ENCODE measurements at places on chromosomes 5 and 9.

DNA sequence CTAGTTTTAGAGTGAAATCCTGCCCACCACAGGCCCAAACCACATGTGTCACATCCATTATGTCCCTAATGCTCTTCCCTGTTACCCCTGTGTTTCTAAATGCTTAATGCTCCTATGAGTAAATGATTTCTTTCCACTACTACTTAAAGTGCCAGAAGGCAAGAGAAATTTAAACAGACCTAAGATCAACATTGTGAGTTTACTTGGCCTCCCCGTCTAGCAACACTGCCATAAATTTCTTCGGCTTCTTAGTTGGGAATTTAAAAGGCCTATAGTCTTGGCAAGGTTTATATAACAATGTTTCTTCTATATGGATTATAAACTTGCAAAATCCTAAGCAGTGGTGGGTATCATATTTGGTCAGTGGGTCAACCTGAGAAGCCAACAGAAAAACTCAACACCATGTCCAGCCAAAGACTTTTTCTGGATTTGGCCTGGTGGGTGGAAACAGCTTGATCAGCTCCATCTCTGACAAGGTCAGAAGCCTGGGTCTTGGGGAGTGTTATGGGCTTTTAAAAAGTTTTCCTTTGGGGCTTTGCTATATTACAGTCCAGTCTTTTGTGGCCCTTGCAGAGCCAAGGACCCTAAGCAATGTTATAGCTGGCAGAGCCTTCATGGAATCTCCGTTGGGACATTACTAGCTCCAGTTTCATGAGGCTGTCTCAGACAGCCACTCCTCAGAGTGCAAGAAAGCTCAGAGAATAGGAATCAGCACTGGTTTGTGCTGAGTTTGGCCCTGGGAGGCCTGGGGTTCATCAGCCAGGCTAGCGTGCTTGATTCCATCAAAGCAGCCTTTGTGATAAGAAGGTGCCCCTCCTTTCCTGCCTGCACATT lies 119.8 kb downstream of the PRDM6 start:
- peak overlapping the region; percentile 64 for H3K27ac ChIP-seq
- H3K4me1 ChIP-seq, result peaks cover 45% of the 10 kb centered on the region
- H3K27me3 ChIP-seq, result no peaks in the 10 kb centered on the region
- no peak for DNase-seq
- H3K36me3 ChIP-seq, result no peaks in the 10 kb centered on the region

- no peaks in the 10 kb centered on the region for H3K4me1 ChIP-seq
- no peak overlapping the region for H3K27ac ChIP-seq
- no peaks in the 10 kb centered on the region for H3K36me3 ChIP-seq
- DNase-seq, result no peak
These were observed 42.5 kb downstream of the ELAVL2 start for GRCh38 chr9:23783509-23783908.

DNA sequence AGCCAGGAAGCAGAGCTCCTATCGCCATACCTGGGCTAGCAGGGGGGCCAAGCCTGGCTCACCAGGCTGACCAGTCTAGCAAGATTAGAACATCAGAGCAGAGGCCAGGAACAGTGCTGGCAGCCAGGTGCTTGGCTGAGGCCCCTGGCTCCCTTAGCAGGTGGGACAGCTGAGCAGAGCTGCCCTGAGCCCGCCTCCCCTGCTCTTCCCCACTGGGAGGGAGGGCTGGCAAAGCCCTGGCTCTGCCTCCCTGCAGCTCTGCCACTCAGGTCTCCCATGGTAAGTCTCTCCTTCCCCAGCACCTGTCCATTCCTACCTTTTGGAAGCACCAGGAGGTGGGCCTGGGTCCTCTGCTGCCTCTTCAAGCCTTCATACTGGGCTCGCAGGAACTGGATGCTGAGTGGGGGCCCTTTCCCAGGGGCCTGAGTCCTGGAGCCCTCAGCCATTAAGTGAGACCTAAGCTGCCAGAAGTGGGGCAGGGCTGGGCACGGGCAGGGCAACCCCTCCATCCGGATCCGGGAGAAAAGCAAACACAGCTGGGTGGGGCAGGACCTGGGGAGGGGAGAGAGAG lies 803 bp downstream of the C9orf152 start:
- H3K27me3 ChIP-seq, result peaks cover 19% of the 10 kb centered on the region
- no peaks in the 10 kb centered on the region for H3K36me3 ChIP-seq
- DNase-seq, result no peak
- H3K4me3 ChIP-seq, result no peak overlapping the region

DNA sequence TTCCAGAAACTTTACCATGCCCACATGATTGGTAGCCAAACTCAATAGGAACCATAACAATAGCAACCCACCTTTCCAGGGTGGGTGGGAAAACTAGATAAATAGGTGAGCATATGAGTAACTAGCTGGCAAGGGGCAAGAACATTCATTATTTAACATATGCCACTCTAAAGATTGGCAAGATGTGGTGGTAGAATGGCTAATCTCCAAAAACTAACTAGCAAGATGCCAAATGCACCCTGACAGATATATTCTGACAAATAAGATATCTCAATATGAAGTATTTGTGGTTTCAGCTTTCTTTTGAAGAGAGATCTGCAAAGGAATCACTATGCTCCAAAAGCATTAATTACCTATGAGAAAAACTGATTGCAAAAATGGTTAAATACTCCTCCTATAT lies 895.6 kb downstream of the TLE1 start:
- H3K4me3 ChIP-seq, result no peak overlapping the region
- no peak overlapping the region for H3K27ac ChIP-seq
- no peaks in the 10 kb centered on the region for H3K36me3 ChIP-seq
- DNase-seq, result no peak

GRCh38 chr9:119698535-119698934 lies 329.3 kb upstream of the BRINP1 start:
- DNase-seq, result no peak
- H3K27ac ChIP-seq, result no peak overlapping the region
- no peaks in the 10 kb centered on the region for H3K36me3 ChIP-seq
- H3K4me3 ChIP-seq, result no peak overlapping the region
- H3K4me1 ChIP-seq, result no peaks in the 10 kb centered on the region
- H3K27me3 ChIP-seq, result no peaks in the 10 kb centered on the region

- H3K36me3 ChIP-seq, result peaks cover 14% of the 10 kb centered on the region
- peaks cover 18% of the 10 kb centered on the region for H3K27me3 ChIP-seq
- peaks cover 22% of the 10 kb centered on the region for H3K4me1 ChIP-seq
- DNase-seq, result no peak
These were observed 85.0 kb upstream of the RARS1 start for GRCh38 chr5:168401226-168401625.

DNA sequence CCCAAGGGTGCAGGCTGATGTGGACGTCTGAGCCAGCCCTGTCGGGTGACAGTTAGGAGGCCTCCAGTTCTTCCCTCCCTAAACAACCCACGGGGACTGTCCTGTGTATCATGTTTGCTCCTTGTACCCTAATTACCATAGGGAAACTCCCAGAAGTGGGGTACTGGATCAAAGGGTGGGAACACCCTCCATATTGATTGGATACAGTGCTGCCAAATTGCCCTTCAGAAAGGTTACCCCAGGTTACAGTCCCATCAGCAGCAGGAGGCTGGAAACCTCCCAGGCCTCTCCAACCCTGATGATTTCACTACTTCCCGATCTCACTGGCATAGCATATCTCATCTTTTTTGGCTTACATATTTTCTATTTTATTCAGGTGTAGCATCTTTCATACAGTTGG lies 22.0 kb downstream of the UBE2QL1 start:
- H3K27me3 ChIP-seq, result peaks cover 15% of the 10 kb centered on the region
- DNase-seq, result no peak
- no peaks in the 10 kb centered on the region for H3K4me1 ChIP-seq
- H3K36me3 ChIP-seq, result no peaks in the 10 kb centered on the region
- no peak overlapping the region for H3K4me3 ChIP-seq

DNA sequence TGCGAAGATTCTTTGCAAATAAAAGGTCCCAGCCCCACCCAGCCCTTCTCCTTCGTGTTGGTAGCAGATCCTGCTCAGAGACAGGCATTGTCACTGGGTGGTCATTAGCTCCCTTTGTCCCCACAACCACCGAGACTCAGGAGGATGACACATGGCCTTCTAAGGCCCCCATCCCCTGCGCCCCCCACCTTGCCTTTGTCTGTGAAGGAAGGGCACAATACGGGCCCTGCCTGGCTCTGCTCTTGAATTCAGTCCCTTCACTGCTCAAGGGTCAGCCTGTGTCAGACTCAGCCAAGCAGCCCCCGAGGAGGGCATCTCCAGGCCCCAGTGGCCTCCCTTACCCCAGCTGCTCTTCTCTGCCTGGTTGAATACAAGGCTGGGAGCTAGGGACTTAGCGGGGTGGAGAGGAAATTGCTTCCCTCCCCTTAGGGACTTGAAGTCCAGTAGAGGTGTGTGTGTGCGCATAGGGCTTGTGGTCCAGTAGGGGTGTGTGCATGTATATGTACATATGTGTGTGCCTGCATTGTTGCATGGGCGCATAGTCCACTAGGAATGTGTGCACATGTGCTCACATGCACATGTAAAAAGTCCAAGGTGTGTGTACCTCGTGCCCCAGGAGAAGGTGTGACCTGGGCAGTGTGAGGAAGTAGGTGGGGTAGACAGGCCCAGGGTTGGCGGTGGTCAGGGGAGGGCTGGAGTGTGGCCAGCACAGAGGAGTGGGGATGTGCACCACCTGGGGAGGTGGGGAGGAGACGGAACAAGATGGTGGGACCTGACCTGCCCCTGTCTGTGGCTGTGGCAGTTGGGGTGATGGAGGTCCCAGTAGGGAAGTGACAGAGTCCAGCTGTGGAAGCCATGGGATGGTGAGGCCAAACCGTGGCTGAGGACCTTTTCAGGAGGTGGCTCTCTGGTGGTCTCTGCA lies 59.1 kb downstream of the PHF2 start:
- peaks cover 36% of the 10 kb centered on the region for H3K36me3 ChIP-seq
- H3K27ac ChIP-seq, result no peak overlapping the region
- no peaks in the 10 kb centered on the region for H3K27me3 ChIP-seq
- no peak overlapping the region for H3K4me3 ChIP-seq
- DNase-seq, result no peak

DNA sequence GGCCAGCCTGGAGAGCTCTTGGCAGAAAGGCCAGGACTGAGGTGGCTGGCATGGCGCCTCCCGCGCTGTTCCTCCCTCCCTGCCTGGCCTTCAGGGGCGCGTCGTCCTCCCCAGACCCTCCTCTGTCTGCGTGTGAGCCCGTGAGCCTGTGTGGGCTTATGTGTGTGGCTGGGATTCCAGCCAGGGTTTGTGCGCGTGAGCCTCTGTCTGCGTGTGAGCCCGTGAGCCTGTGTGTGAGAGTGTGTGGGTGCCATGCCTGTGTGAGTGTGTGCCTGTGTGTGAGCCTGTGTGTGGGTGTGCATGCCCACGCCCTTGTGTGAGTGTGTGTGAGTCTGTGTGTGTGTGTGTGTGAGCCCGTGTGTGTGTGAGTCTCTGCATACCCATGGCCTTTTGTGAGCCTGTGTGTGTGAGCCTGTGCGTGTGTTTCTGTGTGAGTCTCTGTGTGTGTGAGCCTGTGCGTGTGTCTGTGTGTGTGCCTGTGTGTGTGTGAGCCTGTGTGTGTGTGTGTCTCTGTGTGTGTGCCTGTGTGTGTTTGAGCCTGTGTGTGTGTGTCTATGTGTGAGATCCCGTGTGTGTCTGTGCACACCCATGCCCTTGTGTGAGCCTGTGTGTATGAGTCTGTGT lies 13.0 kb downstream of the RXRA start:
- H3K4me3 ChIP-seq, result no peak overlapping the region
- H3K27me3 ChIP-seq, result peaks cover 2% of the 10 kb centered on the region
- no peak for DNase-seq
- H3K36me3 ChIP-seq, result no peaks in the 10 kb centered on the region
- no peak overlapping the region for H3K27ac ChIP-seq

GRCh38 chr5:75666801-75667200 lies 50.4 kb downstream of the POC5 start:
- H3K4me1 ChIP-seq, result peaks cover 7% of the 10 kb centered on the region
- H3K27me3 ChIP-seq, result no peaks in the 10 kb centered on the region
- H3K36me3 ChIP-seq, result no peaks in the 10 kb centered on the region
- H3K27ac ChIP-seq, result no peak overlapping the region

GRCh38 chr5:93717162-93717561 lies 24.2 kb downstream of the POU5F2 start:
- H3K36me3 ChIP-seq, result no peaks in the 10 kb centered on the region
- DNase-seq, result no peak
- no peak overlapping the region for H3K27ac ChIP-seq
- no peak overlapping the region for H3K4me3 ChIP-seq
- no peaks in the 10 kb centered on the region for H3K4me1 ChIP-seq

- H3K27ac ChIP-seq, result no peak overlapping the region
- no peak for DNase-seq
- H3K36me3 ChIP-seq, result peaks cover 3% of the 10 kb centered on the region
These were observed 8.8 kb upstream of the RIOK2 start for GRCh38 chr5:97191893-97192292.

DNA sequence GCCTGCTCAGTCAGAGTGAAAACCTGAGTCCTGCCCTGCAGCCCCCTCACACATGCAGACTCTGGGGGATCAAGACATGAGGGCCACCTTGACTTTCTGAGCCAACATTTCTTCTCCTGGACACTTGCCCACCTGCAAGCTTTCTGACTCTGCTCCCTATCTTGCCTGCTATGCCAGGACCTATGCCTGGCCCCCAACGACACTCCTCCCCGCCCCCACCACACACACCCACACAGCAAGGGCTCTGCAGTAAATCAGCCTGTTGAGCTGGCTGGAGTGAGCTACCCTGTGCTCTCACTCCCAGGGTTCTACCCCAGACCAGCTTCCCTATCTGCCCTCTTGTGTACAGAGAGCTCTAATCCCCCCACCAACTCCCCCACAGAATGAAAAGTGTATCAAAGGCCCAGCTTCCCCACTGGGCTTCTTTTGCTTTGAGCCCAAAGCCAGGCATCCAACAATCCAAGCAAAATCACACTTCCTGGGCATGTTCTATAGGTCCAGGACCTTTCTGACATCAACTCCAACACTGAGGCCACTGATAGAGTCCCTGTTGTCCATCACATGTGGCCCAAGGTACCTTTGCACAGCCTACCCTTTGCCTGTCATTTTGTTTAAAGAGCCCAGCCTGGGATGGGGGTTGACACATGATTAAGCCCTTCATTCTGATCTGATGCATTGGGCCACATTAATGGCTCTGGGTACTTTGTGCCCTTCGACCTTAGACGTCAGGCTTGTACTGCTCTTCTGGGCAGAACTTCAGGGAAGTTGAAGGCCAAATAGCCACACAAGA lies 7.2 kb downstream of the PDLIM4 start:
- no peaks in the 10 kb centered on the region for H3K36me3 ChIP-seq
- peak overlapping the region; percentile 100 for H3K27ac ChIP-seq
- H3K4me3 ChIP-seq, result no peak overlapping the region
- no peak for DNase-seq
- peaks cover 90% of the 10 kb centered on the region for H3K4me1 ChIP-seq

DNA sequence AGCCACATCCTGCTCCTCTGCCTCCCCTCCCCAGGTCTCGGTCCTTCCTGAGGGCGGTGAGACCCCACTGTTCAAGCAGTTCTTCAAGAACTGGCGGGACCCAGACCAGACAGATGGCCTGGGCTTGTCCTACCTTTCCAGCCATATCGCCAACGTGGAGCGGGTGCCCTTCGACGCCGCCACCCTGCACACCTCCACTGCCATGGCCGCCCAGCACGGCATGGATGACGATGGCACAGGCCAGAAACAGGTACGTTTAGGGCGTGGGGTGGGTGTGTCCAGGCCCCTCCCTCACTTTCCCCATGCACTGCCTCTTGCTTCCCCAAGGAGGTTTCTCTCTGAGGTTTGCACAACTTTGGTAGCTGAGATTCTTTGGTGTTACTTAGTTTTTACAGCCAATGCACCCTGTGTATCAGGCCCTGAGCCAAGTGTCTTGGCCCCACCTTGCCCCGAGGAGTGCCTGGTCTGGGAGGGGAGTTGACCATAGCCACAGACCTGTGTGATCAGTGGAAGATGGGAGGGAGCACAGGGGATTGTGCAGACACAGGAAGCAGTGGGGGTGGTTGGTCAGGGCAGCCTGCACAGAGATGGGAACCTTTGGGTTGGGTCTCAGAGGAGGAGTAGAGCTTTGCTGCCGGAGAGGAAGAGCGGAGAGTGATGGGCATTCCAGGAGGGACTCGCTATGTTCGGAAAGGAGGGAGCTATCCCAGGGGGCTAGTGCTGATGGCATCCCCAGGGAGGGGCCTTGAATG lies 50.8 kb downstream of the GSN start:
- H3K27me3 ChIP-seq, result peaks cover 2% of the 10 kb centered on the region
- peak overlapping the region; percentile 87 for H3K27ac ChIP-seq
- peaks cover 58% of the 10 kb centered on the region for H3K4me1 ChIP-seq
- no peak for DNase-seq
